ENCODE measurements at places on chromosomes 4 and X.

- no peak for DNase-seq
These were observed 7.4 kb upstream of the TAPT1 start for GRCh38 chr4:16233569-16234177.

DNA sequence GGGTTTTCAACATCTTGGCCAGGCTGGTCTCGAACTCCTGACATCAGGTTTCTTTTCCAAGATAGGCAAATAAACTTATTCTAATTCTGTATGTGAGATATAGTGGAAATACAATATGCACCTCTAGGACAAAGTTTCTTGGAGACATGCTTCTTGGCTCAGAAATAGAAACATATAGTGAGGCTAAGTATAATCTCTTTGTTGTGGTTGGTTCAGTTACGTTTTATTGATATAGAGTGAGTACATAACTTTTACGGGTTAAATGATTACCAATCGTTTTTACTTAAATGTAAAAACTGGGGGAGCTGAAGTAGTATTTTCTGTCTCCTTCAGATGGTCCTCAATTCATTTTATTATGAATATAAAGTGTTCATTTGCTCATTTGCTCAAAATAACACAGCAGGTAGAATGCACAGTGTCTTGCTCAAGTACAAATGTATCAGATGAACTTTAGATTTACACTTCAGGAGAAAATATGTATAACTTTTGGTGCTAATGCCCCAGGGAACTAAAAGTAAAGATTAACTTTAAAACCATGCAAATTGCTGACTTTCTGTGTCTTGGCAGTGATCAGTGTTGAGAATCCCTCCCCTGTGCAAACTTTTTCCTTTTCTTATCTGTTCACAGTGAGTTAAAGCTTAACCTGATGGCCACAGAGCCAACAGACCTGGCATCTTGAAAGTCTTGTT is 77.6 kb downstream of the AFF1 start:
- DNase-seq: no peak

DNA sequence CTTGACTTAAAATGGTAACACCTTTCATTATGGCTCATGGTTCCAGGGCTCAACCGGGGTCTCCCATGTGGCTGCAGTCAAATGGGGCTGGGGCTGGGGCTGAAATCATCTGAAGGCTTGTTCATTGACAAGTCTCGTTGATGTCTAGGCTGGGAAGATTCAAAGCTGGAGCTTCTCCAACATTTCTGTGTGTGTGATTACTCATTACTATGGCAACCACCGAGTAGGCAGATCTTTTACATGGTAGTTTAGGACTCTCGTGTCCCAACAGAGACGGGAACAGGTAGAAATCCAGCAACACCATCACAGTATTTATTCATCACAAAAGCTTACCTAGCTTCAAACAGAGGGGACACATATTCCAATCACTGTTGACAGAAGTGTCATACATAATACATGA is 7.8 kb downstream of the YTHDC1 start:
- DNase-seq: peak; percentile 40

DNA sequence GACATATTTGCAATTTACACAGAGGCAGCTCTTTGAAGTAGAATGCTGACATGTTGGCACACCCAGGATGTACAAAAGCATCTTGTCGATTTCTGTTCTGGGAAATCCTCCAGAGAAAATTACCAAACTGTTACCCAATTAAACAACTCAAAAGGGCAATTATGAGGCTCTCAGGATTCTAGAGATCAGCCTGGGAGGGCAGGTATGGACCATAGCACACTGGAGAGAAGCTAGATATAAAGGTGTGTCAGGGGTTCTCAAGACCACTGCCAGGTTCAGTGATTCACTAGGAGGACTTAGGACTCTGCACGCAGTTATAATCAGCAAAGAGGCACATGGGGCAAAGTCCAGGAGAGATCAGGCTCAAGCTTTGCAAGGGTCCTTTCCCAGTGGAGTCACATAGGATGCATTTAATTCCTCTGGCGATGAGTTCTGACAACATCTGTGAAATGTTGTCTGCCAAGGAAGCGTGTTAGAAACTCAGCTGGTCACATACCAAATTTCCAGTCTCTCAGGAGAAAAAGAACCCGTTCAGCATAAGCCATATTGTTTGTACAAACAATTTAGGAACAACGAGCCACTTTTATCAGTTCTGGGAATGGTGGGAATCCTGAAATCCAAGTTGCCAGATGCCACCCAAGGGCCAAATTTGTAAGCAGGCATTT is 100.8 kb downstream of the SYTL5 start:
- DNase-seq: no peak

DNA sequence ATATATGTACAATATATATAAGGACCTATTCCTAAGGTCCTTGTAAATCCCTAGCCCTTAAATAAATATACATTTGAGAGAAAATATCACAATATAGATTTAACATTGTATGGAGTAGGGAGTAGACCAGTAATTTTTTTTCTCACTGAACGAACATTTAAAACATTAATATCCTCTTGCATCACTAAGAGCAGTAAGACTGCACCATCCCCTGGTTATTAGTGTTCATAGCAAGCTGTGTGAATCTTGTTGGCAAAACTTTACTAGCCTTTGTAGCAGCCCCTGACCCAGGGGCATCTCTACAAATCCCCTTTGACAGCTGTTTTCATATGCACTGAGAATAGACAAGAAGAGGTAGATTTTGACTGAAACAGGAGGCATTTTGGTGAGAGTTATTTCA is 146.5 kb downstream of the IL1RAPL2 start:
- no peak for DNase-seq

DNA sequence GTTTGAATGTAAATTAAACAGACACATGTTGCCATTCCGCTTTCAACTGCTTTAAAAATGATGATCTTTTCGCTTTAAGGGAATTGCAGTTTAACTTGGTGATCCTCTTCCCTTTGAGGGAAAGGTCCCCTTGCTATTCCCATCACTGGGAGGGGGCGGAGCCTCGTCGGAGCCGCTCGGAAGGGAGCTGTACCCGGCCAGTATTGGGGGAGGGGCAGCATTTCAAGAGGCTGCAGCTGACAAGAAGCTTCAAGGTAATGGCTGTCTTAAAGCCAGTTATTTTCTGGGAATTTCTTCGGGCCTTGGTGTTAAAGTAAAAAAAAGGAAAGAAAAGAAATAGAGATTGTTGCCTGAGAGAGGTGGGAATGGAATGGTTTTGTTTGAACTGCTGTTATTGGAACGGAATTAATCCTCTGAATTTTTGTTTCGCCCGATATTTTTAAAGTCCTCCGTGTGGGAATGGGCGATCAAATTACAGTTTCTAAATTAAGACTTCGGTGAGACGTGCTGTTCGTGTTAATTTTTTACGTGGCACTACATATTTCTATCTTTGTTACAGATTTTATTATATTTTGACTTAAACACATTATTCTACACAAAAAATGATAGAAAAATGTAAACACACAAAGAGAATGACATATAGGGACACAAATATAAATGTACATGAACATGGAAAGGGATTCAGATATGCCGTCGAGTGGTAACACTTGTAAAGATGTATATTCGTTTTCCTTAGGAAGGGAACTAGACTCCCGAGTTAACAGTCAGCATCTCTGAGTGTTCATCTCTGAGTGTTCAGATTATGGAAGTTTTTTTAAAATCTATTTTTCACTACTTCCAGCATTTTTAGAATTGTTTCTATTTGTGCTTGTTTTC is 9.2 kb downstream of the PWWP3B start:
- peak; percentile 84 for DNase-seq

GRCh38 chrX:44303119-44303518 is 40.4 kb downstream of the EFHC2 start:
- DNase-seq: no peak

DNA sequence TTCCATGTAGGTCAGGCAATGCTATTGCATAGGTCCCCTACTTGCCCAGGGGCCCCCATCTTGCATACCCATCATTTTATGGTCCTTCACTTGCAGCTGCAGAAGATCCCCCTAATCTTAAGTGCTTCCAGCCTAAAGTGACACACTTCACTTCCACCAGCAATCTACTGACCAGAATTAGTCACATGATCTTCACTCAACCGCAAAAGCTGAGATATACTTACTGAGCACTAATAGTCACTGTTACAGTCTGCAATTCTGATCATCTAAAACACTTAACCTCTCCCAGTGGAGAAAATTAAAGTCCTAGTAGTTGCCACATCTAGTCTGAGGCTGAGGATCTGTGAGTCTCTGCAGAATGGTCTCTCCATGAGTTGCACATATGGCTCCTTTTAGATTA is 82.1 kb downstream of the AREG start:
- DNase-seq: no peak

DNA sequence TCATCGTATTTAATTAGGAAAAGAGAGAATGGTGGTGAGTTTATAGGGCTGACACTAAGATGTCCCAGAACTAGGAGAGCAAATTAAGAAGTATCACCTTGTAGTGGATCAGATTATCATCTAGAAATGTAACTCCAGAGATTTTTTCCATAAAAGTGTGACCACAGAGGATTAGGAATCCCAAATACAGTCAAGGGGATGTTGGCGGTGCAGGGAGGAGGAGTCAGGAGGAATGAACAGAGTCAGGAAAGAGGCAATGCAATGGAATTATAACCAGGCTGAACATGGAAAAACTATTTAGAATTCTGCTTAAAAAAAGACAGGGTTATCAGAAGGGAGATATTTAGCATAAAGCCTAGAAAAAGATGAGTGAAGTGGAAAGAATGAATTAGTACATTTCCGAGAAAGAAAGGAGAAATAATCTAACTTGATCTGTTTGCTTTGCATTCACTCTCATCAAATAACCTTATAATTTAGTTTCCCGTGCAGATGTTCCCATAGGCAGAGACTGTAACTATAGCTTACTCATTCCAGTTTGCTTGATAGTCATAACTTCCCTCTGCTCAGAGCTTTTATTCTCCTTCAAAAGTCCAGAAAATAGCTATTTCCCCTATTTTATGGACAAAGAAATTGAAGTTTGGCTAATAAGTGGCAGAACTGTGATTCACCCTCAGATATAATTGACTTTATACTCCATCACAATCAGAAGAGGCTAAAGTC is 56.4 kb downstream of the SCFD2 start:
- DNase-seq: no peak

DNA sequence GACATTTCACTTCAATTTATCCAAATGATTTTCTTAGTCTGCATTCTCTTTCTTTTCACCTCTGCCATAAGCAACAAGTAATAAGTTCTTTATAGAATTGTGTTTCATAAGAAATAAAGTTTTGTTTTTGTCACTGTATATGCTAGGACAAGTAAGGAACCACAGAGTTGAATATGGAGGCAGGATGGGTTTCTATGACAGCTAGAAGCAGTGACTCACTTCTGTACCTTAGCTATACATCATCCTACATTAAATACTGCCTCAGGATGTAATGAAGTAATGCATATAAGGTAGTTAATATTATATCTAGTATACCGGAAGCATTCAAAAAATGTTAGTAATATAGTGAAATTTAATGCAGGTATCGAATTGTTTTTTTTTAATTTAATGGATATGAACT is 128.0 kb downstream of the PPA2 start:
- no peak for DNase-seq

DNA sequence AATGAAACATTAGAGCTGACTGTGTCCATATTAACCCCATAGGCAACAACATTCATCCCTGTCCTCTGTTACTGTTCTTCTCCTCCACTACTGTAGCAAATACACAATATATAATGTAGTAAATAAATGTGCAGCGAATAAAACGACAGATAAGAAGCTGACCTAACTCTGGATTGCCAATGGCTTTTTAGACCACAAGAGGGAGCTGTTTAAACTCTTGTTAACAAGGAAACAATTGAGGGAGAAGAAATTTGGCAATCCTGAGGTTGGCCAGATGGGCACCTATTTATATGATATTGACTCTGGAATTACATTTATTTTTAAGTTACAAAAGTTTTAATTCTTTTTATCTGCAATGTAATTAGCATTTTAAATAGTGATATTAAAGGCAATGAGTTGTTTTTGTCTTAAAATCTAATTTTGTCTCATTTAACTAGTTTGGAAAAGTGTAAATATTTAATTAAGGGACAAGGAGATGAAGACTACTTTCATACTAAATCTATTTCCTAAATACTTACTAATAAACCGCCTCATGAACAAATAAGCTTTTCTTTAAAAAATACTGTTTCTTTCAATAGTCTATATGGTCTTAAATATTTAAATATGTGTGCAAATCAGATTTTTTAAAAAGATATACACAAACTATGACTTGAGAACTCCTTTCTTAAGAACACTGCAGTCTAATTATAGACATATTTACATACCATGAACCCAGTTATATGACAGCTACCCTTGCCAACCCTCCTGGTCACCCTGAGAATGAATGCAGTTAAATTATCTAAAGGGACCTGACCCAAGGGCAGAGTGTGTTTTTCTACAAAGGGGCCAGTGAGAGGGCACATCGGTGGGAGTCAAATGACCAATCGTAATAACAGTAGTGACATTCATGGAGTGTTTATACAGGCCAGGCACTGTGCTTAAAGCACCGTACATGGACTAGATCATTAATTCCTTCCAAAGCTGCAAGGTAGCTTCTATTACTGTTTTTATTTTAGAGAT is 52.9 kb upstream of the HPF1 start:
- DNase-seq: no peak

DNA sequence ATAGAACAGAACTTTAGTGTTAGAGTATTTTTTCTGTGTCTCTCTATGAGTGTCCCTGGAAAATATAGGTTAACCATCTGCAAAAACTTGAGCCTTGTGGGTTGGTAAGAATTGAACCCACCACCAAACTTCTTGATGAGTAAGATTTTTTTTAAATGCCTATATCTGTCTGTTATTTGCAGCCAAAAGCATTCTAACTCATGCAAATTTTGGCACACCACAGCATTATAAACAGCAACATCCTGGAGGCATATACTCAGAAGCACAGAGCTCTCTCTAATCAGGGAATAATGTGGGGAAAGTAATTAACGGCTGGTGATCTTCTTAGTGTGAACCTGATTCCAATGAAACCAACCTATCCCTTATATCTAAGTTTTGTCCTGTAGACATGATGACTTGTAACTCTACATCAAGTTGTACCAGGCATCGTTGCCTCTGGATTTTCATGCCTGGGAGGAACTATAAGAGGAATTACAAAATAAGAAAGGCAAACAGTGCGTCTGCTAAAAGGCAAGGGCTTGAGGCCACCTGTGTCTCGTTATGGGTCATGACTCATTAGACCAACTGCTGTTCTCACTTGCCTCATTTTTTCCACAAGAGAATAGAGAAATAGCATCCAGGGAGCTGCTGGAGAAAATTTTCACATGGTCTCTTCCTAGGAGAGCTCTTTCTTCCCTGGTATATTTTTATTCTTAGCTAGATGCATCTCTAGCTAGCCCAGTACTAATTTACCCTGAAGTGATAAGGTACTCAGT is 202.4 kb downstream of the CHIC2 start:
- no peak for DNase-seq

DNA sequence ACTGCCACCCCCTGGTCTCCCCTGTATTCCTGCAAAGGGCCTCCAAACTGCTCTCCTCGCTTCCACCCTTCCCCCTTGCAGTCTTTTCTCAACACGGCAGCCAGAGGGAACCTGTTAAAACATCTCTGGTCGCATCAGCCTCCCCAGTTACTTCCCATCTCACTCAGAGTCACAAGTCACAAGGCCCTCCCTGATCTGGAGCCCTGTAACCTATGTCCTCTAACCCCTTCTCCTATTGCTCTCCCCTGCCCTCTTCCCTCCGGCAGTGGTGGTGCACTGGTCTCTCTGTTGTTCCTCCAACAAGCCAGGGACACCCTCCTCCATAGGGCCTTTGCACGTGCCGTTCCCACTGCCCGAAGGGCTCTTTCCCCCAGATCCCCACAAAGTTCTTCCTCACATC is 73.2 kb downstream of the SH3KBP1 start:
- DNase-seq: no peak

All from ovary (tissue), 10 donors.